ENCODE measurements at places on chromosomes 11 and 22.

DNA sequence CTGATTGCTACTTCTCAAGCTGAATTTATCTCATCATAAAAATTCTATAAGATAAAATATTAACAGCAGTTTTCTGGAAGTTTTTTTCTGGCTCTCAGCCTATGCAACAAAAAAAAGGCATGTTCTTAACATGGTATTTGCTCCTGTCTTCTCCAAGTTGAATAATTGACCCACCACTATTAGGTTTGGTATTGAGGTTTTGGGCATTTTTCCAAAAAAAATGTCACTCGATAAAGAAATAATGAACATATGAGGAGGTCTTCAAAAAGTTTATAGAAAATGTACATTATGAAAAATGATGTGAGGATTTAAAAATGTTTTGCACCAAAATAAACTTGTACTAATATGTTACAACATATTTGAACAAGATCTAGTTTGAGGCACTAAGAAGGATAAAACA is 808.6 kb upstream of the RAG2 start:
- DNase-seq, result no peak

DNA sequence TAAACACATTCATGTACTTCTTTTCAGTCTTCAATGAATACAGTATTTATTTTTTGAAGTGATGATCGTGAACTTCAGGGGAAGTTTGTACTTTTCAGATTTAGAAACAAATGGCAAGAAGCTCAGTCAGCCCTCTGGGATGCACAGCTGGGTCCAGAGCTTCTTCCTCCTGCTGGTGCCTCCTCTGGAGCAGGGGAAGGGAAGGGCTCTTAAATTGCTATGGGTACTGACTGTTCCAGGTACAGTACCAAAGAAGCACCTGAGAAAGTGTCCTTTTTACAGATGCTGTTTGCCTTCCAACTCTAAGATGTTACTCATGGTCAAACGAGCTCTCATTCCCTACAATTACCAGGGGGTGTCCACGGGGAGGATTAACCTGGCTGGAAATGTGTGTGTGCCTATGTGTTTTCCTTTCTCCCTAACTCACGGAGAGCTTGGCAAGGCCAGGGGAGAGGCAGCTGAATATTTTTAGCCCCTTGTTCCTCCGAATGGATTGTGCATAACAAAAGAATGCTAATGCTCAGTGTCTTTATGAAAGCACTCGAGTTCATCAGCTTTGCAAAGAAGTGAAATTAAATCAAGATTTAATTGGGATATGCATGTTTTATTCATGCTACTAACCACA is 313.7 kb upstream of the CADM1 start:
- DNase-seq, result no peak

DNA sequence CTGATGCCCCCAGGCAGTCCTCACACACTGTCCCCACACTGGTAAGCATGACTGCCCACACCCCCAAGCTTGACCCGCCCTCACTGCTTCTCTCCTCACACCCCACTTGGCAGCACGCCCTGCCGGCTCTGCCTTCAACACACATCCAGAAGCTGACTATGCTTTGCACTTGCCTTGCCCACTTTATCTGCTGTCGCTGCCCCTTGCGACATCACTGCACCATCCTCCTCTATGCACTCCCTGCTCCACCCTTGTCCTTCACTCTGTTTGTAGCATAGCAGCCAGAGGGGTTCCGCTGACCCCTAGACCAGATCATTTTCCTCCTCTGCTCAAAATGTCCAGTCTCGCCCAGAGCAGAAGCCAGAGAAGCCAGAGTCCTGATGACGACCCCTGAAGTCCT is 25.3 kb upstream of the SLC25A1 start:
- DNase-seq, result no peak

DNA sequence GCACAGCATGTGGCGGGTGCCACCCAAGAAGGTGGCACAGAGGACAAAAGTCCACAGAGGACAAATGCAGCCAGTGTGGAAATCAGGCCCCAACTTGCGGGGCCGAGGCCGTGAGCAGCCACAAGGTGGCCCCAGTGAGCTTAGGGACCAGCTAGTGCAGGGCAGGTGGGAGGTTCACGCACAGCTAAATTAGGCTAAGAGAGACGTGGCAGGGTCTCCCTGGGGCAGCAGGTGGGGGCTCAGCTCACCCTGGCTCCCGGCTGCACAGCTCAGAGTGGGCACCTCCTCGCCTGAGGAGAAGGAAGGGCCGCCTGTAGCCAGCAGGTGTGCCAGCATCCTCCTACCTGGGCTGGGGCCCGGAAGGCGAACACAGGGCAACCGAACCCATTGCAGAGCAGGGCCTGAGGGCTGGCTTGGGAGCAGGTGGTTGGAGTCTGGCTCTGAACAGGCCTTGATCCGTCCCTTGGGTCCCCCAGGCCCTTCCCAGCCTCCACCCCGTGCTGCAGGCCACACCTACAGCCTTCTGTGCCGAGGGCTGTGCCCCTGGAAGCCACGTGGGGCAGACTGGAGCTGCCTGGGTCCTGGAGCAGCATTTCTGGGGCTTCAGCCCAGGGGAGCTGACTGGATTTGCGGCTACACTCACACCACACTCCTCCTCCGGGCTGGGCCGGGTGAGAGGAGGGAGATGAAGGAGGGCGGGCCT is 26.1 kb upstream of the CELSR1 start:
- DNase-seq, result peak; percentile 91

DNA sequence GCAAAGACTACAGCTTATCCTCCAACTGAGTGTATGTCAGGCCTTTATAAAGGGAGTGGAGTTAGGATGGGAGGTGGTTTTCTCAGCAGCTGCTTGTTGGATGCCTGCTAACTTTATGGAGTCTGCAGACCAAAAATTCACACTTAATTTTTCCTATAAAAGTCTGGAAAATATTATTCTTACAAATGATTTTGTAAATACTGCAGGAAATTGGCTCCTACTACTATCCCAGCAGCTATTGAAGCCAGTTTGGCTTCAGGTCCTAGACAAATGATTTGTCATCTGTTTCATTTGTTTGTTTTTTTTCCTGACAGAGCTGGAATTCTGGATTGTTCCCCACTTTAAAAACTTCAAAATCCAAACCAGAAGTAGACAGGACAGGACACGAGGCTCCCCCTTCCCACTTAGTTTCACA is 292.5 kb downstream of the TMEM135 start:
- DNase-seq, result no peak

DNA sequence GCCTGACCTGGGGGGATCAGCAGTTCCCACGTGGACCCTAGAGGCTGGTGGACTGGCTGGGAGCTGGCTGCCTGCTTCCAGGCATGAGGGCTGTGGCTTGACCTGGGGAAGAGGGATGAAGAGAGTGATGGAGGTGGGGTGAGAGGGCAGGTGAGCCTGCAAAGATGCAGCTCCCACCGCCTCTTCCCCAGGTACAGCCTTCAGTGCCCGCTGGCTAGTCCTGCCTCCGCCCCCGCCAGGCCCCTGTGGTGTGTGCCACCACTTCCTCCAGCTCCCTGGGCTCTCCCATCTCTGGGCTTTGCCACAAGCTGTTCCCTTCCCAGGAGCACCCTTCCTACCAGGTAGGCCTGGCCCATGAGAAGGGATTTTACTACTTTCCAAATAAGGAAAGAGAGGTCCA is 19.1 kb downstream of the PARVG start:
- DNase-seq, result no peak

GRCh38 chr11:130653838-130654636 is 205.6 kb downstream of the ADAMTS15 start:
- DNase-seq, result no peak

DNA sequence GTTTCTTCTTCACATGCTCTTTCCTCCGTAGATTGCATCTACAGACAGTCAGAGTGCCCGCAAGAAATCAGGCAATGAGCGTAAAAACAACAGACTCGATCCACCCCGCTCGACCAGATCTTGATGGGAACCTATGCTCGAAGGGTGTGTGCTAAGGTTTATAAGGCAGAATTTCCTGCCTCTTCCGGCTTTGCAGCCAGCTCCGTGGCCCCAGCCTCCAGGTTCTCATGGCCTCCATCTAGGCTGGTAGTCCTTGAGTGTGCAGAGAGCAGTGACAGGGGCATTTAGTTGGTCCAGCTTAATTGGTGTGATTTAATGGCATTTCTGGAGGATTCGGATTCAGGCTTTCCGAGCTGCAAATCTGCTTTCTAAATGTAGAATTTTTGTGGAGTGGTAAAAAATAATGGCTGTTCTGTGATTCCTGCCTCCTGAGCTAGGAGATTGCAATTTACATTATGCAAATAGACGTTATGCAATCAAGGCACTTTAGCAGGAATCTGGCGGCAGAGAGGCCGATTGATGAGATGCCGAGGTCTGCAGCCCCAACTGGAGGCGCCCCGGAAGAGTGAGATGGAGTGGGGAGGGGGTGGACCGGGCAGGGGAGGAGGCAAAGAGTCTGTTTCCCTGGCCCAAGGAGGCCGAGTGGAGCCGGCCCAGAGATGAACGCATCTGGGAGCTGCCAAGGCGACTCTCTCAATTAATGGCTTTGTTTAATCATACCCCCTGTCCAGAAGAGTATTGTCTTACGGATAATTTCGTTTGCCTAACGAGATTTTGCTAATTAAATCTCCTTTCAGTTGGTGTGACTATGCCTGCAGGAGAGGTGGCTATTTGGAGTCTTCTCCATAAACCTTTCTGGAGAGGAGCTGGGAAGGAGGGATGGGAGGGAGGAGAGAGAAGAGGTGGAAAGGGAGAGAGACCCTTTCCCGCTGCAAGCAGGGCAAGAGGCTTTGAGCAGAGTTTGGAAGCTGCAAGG is 75.3 kb downstream of the PKNOX2 start:
- DNase-seq, result no peak

GRCh38 chr11:63845911-63846310 is 7.0 kb downstream of the MARK2 start:
- DNase-seq, result no peak

DNA sequence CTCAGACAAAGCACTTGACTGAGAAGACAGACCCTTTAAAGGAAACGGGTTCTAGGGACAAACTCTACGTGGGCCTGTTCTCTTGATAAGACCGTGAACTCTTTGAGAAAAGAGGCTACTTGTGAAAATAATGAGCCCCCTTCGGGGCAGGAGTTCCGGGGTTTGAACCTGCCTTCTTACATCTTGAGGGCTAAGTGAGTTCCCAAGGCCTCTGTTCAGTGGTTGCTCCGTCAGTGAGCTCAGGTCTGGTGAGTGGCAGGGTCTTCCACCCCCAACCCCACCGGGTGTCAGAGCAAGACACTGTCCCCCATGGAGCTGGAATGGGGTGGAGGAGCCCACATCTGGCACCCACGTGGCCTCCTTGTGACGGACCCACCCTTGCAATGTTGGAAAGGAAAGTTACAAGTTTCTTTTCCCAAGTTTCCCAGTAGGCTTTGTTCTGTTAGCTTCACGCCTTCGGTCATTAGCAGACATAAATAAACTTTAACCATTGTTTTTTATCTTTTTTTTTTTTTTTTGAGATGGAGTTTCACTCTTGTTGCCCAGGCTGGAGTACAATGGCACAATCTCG is 6.3 kb upstream of the SAMM50 start:
- no peak for DNase-seq

- DNase-seq, result no peak
Observed at GRCh38 chr11:134762248-134763029, 350.4 kb upstream of the B3GAT1 start.

- DNase-seq, result no peak
Observed at GRCh38 chr11:119149018-119149785, at the start of gene ABCG4. Gene ABCG4 (plus strand): TSS chr11:119149052. CDS start chr11:119149966, 914 bp downstream.

DNA sequence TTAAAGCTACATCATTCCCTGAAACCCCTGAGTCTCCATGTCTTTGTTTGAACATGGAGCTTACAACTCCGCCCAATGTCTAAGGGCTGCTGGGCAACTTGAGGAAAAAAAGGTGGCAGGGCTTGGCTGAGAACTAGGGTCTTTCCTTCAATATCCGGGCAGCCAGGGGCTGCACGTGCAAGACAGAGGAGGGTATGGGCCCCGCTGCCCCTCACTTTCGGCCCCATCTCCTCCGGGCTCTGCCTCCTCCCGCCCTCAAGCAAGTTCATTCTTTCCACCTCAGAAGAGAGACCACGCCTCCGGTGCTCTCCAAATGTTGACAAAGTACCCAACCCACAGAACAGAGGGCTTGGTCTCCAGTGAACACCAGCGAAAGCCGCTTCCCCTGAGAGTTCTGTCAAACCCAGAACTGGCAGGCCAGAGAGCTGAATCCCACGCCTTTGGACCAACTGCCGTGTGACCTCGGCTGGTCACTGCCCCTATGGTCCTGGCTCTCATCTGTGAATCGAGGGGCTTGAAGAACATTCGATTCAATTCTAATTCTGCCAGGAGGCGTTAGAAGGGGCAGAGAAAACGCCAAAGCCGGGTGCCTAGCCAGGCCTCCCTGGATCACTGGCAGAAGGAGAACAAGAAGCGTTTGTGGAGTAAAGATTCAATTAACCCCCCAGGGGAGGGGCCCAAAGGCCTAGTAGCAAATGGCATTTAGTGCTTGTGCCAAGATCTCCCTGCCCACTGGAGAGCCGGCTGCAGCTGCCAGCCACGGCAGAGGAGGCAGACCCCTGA is 7.3 kb downstream of the PDGFB start:
- no peak for DNase-seq

- DNase-seq, result no peak
Observed at GRCh38 chr11:68312780-68313573, 586 bp downstream of the LRP5 start.

GRCh38 chr11:61045271-61045670 is 57.0 kb upstream of the CD5 start:
- no peak for DNase-seq

GRCh38 chr11:17026487-17027082 is 12.4 kb upstream of the PLEKHA7 start:
- DNase-seq, result no peak

- DNase-seq, result no peak
Observed at GRCh38 chr11:12824281-12825041, 150.2 kb downstream of the TEAD1 start.

DNA sequence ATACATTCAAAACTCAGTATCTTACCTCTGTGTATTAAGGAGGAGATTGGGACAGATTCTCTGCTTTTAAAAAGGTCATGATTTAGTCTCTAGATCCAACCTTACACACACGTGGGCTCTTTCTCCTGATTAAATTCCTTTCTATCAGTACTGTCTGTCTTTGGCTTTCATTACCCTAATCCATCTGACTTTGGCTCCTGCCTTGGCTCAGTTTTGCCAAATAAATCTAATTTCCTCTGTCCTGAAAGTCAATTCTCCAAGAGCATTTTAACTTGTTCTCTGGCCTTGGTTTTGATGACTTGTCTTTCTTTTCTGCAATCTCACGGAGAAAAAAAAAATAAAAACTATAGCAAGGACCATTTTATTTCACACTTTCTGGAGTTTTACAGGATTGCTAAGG is 176.6 kb upstream of the PDGFD start:
- DNase-seq, result no peak

DNA sequence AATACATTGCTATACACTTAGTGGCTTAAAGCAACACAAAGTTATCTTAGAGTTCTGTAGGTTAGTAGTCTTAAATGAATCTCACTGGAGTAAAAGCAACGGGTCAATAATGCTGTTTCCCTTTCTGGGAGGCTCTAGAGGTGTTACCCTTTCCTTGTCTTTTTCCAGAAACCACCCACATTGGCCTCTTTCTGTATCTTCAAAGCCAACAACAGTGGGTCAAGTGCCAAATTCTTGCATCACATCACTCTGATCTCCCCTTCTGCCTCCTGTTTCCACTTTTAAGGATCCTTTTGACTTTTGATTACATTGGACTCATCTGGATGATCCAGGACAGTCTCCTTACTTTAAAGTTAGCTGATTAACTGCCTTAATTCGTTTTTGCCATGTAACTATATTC is 93.6 kb downstream of the DDX10 start:
- no peak for DNase-seq

Measured in HuH-7 (cell line).